ENCODE measurements at places on chromosomes 1 and 21.

- no peak for DNase-seq
Observed at GRCh38 chr1:67294836-67295617, 12.6 kb upstream of the IL12RB2 start.

DNA sequence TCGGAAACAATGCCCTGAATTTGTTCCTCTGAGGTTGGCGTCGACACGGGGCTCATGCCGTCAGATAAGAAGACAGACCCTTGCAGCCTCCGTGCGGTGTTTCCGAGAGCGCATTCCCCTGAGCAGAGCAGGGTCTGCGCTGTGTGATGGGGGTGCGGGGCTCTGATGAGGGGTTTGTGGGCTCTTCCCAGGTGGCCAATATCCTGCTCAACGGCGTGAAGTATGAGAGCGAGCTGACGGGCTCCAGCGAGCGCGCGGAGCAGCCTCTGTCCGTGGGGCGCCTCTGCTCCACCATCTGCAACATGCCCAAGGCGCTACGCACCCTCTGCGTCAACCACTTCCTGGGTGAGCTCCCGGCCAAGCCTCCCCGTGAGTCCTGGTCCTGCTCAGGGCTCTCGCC lies 17.3 kb downstream of the SLC45A1 start:
- DNase-seq = no peak

GRCh38 chr1:192527950-192528349 lies 47.6 kb upstream of the RGS1 start:
- no peak for DNase-seq

- DNase-seq = no peak
Observed at GRCh38 chr1:170537798-170538503, 6.0 kb downstream of the GORAB start.

- DNase-seq = no peak
Observed at GRCh38 chr1:30751830-30752650, 5.5 kb downstream of the LAPTM5 start.

DNA sequence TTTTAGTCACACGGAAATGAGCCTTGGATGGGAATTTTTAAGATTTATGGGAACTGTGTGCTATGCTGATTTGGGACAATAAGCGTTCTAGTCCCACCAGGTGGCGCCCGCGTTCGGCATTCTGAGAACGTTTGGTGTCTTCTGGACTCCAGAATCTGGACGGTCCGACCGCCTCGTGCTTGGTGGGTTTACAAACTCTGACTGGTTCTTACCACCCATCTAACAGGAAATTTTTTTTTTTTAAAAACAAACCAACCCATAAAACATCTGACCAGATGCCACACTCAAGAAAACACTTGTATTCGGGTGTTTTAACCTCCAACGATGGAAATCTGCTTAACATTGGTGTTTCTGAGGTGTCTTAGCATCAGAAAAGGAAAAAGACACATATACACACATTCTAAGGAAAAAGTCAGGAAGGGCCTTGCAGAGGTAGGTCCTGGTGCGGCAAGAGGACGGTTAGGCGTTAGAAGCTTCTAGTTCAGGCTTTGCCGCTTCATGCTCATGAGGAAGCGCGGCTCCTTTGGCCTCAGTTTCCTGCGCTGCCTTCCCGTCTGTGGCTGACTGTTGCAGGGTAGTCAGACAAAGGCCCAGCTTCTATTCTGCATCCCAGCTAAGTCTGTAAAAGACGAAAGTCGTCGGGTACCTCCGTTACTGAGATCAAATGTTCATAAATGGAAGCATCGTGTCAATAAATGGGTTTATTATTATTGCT lies 814 bp upstream of the DYRK3 start:
- peak; percentile 84 for DNase-seq

- DNase-seq = no peak
Observed at GRCh38 chr1:209650454-209650853, 1.8 kb downstream of the LAMB3 start.

- DNase-seq = no peak
Observed at GRCh38 chr1:221939607-221940006, 197.7 kb upstream of the DUSP10 start.

DNA sequence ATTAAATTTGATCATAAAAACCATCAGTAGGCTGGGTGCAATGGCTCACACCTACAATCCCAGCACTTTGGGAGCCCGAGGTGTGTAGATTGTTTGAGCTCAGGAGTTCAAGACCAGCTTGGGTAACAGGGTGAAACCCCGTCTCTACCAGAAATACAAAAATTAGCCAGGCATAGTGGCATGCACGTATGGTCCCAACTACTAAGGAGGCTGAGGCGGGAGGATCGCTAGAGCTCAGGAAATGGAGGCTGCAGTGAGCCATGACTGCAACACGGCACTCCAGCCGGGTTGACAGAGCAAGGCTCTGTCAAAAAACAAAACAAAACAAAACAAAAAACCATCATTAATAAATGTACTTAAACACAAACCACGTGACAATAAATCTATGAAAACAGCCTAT lies 61.0 kb downstream of the ARID4B start:
- DNase-seq = no peak

DNA sequence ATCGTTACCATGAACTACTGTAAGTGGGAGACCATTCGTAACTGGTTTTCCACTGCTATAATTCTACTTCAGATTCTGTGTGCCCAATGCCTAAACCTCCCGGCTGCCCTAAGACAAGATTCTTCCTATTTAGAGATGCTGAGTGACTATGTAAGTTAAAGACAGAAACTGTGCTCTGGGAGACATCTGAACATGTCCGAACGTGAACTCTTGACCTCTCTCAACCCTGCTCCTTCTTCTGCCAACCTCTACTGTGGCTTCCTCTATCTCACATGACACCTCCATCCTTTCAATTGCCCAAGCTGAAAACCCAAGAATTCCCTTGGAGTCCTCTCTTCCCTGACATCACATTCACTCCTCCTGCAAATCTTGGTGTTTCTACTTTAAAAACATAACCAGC lies 182.9 kb downstream of the AKT3 start:
- no peak for DNase-seq

GRCh38 chr1:108079440-108080025 lies 114.6 kb upstream of the VAV3 start:
- no peak for DNase-seq

DNA sequence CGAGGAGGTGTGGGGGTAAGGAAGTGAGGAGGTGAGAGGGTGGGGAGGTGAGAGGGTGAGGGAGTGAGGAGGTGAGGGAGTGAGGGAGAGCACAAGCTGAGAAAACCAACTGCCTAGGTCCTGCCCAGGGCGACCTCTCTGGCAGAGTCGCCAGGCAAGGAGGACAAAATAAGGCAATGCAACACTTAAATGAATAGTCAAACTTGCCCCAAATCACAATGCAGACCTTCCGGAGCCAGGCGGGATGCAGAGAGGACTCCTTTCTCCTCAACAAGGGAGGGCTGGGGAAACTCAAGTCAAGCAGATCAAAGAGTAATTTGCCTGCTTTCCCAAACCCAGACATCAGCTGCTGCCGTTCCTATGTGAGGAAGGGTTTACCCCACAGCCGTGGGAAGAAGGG lies 86.0 kb downstream of the CCDC185 start:
- no peak for DNase-seq

DNA sequence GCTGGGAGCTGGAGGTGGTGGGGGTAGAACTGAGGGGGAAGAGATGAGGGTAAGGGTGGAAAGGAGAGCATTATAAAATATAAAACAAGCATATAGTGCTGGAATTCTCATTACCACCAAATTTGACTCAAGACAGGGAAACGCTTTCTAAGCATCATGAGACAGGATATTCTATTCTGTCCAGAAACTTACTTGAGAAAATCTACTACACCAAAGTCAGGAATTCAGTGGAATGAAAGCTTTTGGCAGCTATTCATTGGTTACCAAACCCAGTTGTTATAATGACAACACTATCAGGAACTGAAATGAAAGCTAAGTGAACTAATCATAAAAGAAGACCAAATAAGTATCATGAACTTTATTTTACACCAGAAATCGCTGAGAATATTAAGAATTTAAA lies 14.5 kb downstream of the AIDA start:
- no peak for DNase-seq

- no peak for DNase-seq
Observed at GRCh38 chr1:78755986-78756385, 106.4 kb downstream of the IFI44 start.

- no peak for DNase-seq
Observed at GRCh38 chr1:33721301-33721815, 142.5 kb upstream of the HMGB4 start.

DNA sequence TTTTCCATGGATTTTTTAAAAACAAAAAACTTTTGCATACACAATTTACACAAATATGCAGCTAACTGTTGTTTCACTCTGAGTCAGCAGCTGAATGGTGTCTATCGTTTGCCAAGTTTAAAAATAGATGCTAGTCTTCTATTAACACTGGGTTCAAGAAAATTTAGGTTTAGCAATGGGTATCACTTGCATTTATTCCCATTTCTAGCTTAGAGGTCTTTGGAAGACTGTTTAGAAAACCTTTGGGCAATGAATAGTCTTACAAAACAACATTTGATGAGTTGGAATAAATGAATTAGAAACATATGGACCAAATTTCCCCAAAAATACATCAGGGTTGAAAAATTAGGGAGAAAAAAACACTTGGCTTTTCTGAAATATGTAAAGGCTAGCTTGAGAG lies 165.8 kb downstream of the LYPLAL1 start:
- no peak for DNase-seq

DNA sequence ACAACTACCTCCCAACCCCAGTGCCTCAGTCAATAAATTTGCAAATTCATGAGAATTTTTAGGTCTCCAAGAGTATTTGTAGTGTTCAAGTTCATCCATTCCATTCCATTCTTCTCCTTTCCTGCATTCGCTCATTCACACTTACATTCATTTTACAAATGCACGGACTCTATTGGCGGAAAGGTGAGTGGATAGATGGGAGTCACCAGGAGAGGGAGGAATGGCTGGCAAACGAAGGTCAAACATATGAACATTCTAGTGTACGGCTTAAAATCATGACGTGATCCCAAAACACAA lies 2.5 kb downstream of the LORICRIN start:
- DNase-seq = no peak

GRCh38 chr1:205359771-205360565 lies 3.2 kb upstream of the KLHDC8A start:
- DNase-seq = peak; percentile 65

- no peak for DNase-seq
Observed at GRCh38 chr1:234841281-234841680, 231.3 kb upstream of the IRF2BP2 start.

Measured in NCI-H774 (cell line).